ENCODE measurements at places on chromosomes 5 and 9. TPM values are rescaled to one million over a fixed set of nuclear protein-coding genes. Genes with fewer than 3 reads are reported as not detected.

- H3K27me3 ChIP-seq, result no peaks in the 10 kb centered on the region
- no peak for DNase-seq
- H3K36me3 ChIP-seq, result no peaks in the 10 kb centered on the region
- no peak overlapping the region for H3K4me3 ChIP-seq
- no peak overlapping the region for H3K27ac ChIP-seq
These were observed 273.2 kb upstream of the PRDM9 start for GRCh38 chr5:23234197-23234596.

GRCh38 chr5:41263335-41263734 lies 50.0 kb upstream of the C6 start:
- H3K4me1 ChIP-seq, result no peaks in the 10 kb centered on the region
- H3K4me3 ChIP-seq, result no peak overlapping the region
- no peak for DNase-seq
- no peak overlapping the region for H3K27ac ChIP-seq

Gene SUSD3
- not detected for total RNA-seq

DNA sequence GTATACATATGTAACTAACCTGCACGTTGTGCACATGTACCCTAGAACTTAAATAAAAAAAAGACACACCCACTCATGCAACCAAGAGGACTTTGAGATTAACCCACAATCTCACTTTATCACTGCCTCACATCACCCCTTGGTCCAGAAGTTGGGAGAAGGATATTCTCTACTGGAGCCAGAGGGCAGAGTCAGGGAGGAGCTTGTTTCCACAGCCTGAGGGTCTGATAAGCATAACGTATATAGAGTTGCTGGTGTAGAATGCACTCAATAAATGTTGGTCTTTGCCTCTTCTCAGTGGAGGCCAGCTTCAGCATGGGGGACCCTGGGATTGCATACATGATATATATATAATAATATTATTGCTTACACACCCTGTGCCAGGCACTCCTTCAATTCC lies 10.1 kb downstream of the KCNV2 start:
- no peaks in the 10 kb centered on the region for H3K36me3 ChIP-seq
- peaks cover 13% of the 10 kb centered on the region for H3K4me1 ChIP-seq
- no peak for DNase-seq
- no peaks in the 10 kb centered on the region for H3K27me3 ChIP-seq
- no peak overlapping the region for H3K27ac ChIP-seq

DNA sequence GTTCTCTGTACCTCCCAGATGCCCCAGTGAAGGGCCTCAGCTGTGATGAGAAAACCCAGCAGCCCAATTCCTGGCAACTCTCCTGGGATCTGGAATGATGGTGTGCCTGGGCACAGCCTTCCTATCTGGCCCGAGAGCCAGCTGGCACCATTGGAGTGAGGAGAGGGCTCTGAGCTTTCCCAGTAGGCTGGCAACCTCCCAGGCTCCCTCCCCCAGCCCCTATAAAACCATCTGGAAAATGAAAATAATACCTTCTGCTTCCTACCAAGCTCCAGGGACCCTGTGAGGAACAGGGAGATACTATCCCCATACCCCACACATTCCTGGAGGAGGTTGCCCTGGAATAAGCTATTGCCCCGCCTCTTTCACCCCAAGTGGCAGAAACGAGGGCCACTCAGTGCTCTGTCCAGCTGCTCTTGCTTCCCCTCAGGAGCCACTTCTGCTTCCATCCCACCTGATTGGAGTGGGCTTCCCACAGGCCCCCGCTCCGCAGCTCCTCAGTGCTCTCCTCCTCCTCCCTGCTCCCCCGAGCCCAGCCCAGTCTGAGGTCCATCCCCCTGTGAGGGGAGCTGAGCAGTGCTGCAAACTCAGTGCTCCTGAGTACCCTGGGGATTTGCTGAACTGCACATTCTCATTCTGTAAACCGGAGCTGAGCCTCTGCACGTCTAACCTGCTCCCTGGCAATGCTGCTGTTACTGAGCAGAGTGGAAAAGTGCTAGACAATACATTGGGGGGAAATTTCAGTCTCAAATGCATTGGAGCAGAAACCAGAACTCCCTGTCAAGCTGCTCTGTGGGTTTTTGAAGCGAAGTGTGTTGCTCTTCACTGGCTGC lies 74.7 kb downstream of the THBS4 start:
- no peak overlapping the region for H3K4me3 ChIP-seq
- H3K27ac ChIP-seq, result no peak overlapping the region
- H3K4me1 ChIP-seq, result peaks cover 22% of the 10 kb centered on the region

Gene CCIN
- not detected for total RNA-seq

DNA sequence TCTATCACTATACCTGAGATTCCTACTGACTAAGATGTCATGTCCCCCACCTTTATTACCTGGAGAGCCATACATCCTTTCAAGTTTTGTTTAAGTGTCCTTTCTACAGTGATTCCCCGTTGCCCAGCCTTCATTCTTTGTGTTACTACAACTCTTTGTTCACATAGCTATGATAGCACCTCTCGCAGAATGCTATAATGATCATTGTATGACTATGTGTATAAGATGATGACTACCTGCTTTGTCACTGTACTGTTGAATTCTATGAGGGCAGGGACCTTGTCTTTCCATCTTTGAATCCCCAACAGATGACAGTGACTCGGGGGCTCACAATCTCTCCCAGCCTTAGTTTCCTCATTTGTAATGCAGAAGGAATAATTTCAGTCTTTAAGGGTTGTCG lies 361.2 kb downstream of the NPR3 start:
- no peaks in the 10 kb centered on the region for H3K4me1 ChIP-seq
- DNase-seq, result no peak
- no peaks in the 10 kb centered on the region for H3K27me3 ChIP-seq
- no peak overlapping the region for H3K27ac ChIP-seq

- H3K27me3 ChIP-seq, result no peaks in the 10 kb centered on the region
- no peaks in the 10 kb centered on the region for H3K36me3 ChIP-seq
- peak; percentile 32 for DNase-seq
- H3K4me3 ChIP-seq, result peak overlapping the region; percentile 89
- peaks cover 40% of the 10 kb centered on the region for H3K4me1 ChIP-seq
- H3K27ac ChIP-seq, result peak overlapping the region; percentile 80
These were observed 724 bp downstream of the MACROH2A1 start for GRCh38 chr5:135398160-135398854.

- peak overlapping the region; percentile 45 for H3K27ac ChIP-seq
- H3K4me1 ChIP-seq, result peaks cover 10% of the 10 kb centered on the region
- no peaks in the 10 kb centered on the region for H3K27me3 ChIP-seq
- H3K4me3 ChIP-seq, result no peak overlapping the region
These were observed 25.4 kb downstream of the DAB2 start for GRCh38 chr5:39399135-39400036.

DNA sequence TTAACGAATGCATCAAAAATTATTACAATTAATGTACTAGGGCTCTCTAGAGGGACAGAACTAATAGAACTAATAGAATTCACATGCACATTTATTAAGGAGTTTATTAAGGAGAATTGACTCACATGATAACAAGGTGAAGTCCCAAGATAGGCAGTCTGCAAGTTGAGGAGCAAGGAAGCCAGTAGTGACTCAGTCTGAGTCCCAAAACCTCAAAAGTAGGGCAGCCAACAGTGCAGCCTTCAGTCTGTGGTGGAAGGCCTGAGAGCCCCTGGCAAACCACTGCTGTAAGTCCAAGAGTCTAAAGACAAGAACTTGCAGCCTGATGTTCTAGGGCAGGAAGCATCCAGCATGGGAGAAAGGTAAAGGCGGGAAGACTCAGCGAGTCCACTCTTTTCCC lies 633.8 kb downstream of the SEMA5A start:
- H3K36me3 ChIP-seq, result no peaks in the 10 kb centered on the region
- H3K27ac ChIP-seq, result no peak overlapping the region
- H3K4me1 ChIP-seq, result no peaks in the 10 kb centered on the region
- DNase-seq, result no peak
- no peak overlapping the region for H3K4me3 ChIP-seq
- no peaks in the 10 kb centered on the region for H3K27me3 ChIP-seq

DNA sequence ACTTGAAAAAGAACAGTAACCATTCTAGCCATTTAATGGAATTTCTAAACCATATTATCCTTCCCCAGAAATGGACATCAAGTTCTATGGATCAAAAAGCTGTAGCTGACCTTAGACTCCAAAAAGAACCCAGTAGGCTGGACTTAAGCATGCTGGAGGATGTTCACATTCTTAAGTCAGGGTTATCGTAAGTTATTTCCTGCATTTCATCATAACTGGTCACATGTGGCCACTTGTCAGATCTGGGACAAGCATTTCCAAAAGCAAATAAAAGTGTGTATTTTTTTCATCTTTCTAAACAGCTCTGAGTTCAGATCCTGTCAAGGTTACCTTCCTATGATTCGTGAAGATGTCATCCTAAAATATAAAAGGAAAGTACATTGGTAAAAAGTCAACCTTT lies 274.5 kb upstream of the PTGER4 start:
- no peak overlapping the region for H3K4me3 ChIP-seq
- H3K27ac ChIP-seq, result no peak overlapping the region
- H3K36me3 ChIP-seq, result no peaks in the 10 kb centered on the region
- DNase-seq, result no peak

Gene ECSCR
- total RNA-seq, result 2.6 TPM

DNA sequence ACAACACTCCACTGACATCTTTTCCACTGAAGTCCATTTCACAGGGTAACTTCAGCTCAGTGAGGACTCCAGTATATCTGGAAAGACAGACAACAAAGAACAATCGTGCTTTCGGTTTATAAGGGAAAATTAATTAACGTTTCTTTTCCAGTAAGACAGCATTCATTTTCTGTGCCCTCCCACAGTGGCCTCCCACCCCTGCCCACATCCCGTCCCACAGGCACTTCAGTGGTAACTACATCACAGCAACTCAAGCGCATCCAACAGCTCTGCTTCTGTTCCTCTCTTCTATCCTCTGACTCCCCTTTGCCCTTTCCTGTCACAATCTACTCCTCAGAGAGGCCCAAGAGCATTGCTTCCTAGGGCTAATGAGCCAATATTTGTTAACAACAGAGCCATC lies 40.3 kb downstream of the GLDC start:
- H3K36me3 ChIP-seq, result no peaks in the 10 kb centered on the region
- H3K27me3 ChIP-seq, result no peaks in the 10 kb centered on the region
- no peak overlapping the region for H3K4me3 ChIP-seq
- DNase-seq, result no peak

Gene FXN
- 6.9 TPM for total RNA-seq

Gene PCDHGB6
- total RNA-seq, result 4.6 TPM

- no peak for DNase-seq
- peaks cover 16% of the 10 kb centered on the region for H3K4me1 ChIP-seq
- H3K36me3 ChIP-seq, result no peaks in the 10 kb centered on the region
- H3K4me3 ChIP-seq, result no peak overlapping the region
- no peak overlapping the region for H3K27ac ChIP-seq
- no peaks in the 10 kb centered on the region for H3K27me3 ChIP-seq
These were observed 27.2 kb upstream of the FCN1 start for GRCh38 chr9:134944916-134945315.

Gene DDX4
- not detected for total RNA-seq

DNA sequence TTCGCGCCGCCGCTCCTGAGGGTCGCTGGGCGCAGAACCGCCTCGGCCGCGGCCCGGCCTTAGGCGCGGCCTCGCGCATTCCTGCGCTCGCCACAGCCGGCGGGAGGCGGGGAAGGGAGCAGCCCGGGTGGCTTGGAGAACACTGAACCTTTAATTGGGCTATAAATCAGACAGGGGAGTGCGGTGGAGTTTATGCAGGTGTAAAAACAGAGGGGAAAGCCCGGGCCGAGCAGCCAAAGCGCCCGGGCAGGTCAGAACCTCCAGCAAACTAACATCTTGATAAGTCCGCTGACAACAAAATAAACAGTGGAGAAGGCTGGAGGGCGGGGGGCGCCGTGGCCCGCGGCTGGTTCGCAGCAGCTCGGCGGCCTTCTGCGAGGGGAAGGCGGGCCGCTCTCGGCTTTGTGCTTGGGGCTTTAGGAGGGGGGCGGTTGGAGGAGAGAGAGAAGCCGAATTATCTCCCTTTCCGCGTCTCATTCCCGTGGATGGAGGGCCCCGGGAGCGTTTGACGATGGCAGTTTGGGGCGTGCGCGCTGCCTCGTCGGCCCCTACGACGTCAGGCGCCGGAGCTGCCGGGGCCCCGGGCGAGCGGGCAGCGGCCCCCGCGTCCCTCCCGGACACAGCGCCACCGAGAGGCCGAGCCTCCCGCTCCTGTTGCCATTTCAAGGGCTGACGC lies 11.3 kb downstream of the FOXD1 start:
- H3K27ac ChIP-seq, result no peak overlapping the region
- no peaks in the 10 kb centered on the region for H3K36me3 ChIP-seq
- H3K27me3 ChIP-seq, result peaks cover 5% of the 10 kb centered on the region
- no peak for DNase-seq
- H3K4me3 ChIP-seq, result no peak overlapping the region

DNA sequence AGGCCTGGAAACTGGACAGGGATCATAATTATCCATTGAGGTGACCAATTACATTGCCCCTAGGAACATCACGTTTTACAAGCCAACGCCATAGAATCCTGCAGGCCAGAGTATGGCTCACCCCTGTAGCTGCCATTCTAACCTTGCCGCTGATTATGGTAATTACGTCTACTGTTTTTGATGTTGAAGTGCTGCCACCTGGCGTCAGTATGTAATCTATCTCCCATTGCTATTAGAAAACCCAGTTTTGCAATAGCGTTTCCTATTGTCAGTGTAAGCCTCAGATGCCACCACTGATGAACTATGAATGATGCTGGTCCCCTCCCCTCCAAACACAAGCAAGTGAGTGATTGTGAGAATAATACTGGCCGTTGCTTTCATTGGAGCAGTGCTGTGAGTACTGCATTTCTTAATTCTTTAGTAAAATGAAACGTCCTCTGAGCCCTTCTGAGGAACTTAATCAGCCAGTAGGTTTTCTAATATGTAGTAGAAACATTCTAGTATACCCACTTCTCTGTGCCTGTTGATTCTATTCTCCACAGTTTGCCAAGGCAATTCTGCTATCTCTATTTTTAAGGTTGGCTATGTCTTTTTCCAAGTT lies 100.5 kb upstream of the NMUR2 start:
- H3K4me3 ChIP-seq, result no peak overlapping the region
- no peaks in the 10 kb centered on the region for H3K36me3 ChIP-seq
- H3K4me1 ChIP-seq, result no peaks in the 10 kb centered on the region
- peak; percentile 62 for DNase-seq
- H3K27ac ChIP-seq, result no peak overlapping the region

DNA sequence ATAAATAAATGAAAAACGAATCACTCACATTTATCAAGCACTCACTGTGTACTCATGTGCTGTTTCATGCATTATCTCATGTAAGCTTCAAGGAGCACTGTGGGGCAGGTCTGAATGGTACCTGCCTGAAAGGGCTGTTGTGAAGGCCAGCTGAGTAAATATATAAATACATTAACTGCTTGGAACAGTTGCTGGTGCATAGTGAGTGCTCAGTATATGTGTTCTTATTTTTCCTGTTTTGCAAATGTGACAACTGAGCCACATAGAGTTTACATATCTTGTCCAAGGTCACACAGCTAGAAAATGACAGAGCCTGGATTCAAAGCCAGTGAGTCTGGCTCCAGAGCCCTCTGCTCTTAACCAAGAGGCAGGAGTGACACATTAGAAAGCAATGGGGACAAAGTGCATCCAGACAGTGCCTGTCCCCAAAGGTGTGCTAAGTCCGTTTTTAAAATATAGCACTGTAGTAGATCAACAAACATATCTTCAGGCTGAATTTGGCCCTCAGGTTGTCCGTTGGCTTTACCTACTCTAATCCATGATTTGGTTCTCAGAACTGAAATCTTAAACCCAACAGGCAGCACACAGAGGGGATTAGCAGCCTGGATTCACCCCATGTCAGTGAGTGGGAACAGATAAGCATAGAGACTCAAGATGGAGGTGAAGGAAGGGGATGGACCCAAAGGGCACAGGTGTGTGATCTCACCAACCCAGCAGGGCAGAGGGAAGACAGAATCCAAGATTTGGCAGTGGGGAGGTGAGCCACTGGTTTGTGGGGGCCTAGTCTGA lies 70.8 kb downstream of the WWC1 start:
- H3K4me1 ChIP-seq, result peaks cover 44% of the 10 kb centered on the region
- no peak overlapping the region for H3K4me3 ChIP-seq
- no peaks in the 10 kb centered on the region for H3K36me3 ChIP-seq
- H3K27ac ChIP-seq, result peak overlapping the region; percentile 52
- H3K27me3 ChIP-seq, result no peaks in the 10 kb centered on the region
- DNase-seq, result peak; percentile 21

Data from body of pancreas (tissue), 4 donors.